Dermis blood vessel endothelial cell (primary cell): ENCODE measurements at places on chromosomes 7 and 10. TPM values are rescaled to one million over a fixed set of nuclear protein-coding genes. Genes with fewer than 3 reads are reported as not detected.

GRID1 gene
- not detected in 2 replicates for total RNA-seq

TSPAN12 gene
- total RNA-seq, result 74.5 and 83.4 TPM in 2 replicates

ELN gene
- total RNA-seq, result 4.4 and 5.4 TPM in 2 replicates

ARHGEF35 gene
- total RNA-seq, result under 0.01 and 0.23 TPM in 2 replicates

CPEB3 gene
- 1.7 and 2.5 TPM in 2 replicates for total RNA-seq

DYNC1I1 gene
- 12.0 and 15.1 TPM in 2 replicates for total RNA-seq

MARVELD1 gene
- 18.2 and 24.4 TPM in 2 replicates for total RNA-seq

LIPF gene
- not detected in 2 replicates for total RNA-seq

GBX1 gene
- total RNA-seq, result not detected in 2 replicates

ADO gene
- total RNA-seq, result 22.3 and 24.8 TPM in 2 replicates

TMEM139 gene
- total RNA-seq, result 0.14 and 0.17 TPM in 2 replicates

CHST3 gene
- 7.0 TPM in 2 replicates for total RNA-seq

ABCA13 gene
- total RNA-seq, result under 0.01 TPM in 1 of 2 replicates, not detected in the other

PKD2L1 gene
- not detected in 2 replicates for total RNA-seq

TRDMT1 gene
- 4.6 and 7.5 TPM in 2 replicates for total RNA-seq

DNA sequence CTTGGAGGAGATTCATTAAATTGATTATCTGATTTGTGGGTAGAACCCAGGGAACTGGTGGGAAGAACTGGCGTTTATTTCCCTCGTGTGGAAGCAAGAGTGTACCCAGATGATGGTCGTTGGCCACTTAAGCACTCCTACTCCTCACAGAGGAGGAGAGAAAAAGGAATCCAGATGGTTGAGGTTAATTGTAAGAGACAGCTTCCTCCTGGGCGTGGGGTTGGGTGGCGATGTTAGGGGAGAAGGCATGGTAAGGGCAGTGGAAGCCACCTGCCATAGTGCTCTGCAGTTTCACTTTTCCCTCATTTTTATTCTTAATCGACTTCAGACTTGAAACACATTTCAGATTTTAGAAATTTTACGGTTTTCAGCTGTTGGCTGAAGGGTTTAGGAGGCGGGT lies 104.1 kb downstream of the DOCK1 start:
- DNase-seq, result no peak

DNA sequence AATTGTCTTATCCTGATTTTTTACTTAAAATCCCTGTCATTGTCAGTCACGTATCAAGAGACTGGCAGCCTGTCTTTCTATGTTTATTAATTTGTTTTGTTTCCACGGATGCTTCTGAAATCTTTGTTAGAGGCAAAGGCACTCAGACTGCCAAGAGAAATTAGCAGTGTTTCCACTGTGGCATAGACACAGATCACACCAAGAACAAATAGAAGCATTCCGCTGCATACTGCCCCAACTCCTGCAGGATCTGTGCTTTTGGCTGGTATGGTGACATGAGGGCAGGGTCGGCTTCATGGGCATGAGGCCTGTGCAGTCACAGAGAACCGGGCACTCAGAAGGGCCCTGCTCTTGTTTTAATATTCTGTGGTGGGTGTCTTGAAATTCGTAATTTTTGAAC lies 18.4 kb downstream of the CLDN12 start:
- DNase-seq, result no peak

DNA sequence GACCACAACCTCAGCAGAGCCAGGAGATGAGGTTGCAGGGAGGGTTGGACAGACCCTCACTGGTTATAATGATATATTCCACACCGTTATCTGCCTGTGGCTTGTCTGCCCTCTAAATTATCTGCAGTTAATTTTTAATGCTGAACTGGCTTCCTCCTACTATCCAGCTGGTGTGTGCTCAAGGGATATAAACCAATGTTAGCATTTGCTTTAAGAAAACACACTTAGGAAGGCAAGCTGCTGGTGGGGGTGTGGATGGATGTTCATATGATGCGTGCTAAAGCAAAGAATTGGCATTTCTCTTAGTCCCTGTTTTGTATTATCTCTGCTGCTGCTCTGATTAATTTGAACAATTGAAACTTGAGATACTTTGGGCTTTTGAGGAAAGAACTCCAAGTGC lies 132.2 kb upstream of the NPVF start:
- DNase-seq, result no peak

- DNase-seq, result peak; percentile 81
Observed at GRCh38 chr7:5396999-5397663, 26.5 kb downstream of the TNRC18 start.

DNA sequence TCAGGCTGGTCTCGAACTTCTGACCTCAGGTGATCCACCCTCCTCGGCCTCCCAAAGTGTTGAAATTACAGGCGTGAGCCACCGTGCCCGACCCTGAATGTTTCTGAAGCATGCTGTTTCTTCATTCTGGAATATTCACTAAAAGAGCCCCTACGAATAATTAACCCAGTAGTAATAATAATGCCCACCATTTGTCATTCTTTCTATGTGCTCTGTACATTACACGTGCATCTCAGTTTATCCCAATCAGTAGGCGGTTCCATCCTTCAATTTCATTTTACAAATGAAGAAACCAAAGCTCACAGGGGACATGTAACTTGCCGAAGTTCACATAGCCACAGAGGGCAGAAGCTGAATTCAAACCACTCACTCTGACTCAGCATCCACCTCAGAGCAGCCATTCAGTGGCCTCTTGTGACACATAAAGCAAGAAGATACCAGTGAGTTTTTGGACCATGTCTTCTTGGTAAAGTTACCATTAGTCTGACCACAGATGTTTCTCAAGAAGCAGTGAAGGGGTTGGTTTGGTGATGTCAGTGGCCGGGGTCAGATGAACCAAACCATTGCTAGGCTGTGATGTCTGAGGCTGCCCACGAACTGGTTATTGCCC lies 71.9 kb upstream of the DUSP5 start:
- peak; percentile 46 for DNase-seq

GRCh38 chr10:73018632-73019031 lies 64.0 kb upstream of the PLA2G12B start:
- no peak for DNase-seq

DNA sequence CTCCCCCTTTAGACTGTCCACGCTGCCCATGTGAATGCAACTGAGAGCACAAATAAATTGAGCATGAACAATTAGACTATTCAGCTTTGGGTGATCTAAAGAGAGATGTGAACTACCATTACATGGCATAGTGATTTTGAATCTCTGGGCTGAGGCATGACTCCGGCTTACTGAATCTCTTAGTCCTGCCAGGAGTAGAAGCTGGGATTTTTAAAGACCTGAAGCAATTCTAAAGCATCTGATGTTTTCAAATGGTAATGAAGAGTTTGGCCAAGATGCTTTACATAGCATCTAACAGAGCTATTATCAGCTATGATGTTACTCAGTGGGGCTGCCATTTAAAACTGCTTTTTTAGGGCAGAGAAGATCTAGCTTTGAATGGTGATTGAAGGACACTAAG lies 1059.1 kb downstream of the SORCS3 start:
- no peak for DNase-seq

- DNase-seq, result no peak
Observed at GRCh38 chr10:114541081-114541796, 116.8 kb downstream of the ABLIM1 start.

GRCh38 chr7:120856621-120857352 lies 1.2 kb downstream of the TSPAN12 start:
- peak; percentile 46 for DNase-seq

DNA sequence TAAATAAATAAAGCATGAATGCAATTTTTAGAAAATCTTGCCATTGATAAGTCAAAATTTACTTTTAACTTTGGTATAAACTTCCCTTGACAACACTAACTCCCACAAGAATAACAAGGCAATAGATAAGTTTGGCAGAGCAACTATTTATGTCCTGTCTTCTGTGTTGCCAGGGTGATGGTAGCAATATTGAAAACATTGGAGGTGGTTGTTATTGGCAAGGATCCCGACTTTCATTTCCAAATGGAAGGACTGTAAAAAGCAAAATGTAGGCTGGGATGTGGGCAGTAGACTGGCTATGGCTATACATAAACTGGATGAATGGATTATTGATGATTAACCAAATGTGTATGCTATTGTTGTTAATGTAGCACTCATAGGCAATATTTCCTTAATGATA lies 134.9 kb upstream of the CACNA2D1 start:
- DNase-seq, result peak; percentile 66

GRCh38 chr10:27440021-27440420 lies 64.1 kb upstream of the RAB18 start:
- no peak for DNase-seq

GRCh38 chr10:29783201-29783947 lies 148.6 kb upstream of the SVIL start:
- DNase-seq, result peak; percentile 58

GRCh38 chr10:84826704-84827103 lies 498.3 kb downstream of the CCSER2 start:
- no peak for DNase-seq

GRCh38 chr7:136728945-136729344 lies 139.5 kb upstream of the CHRM2 start:
- DNase-seq, result no peak

DNA sequence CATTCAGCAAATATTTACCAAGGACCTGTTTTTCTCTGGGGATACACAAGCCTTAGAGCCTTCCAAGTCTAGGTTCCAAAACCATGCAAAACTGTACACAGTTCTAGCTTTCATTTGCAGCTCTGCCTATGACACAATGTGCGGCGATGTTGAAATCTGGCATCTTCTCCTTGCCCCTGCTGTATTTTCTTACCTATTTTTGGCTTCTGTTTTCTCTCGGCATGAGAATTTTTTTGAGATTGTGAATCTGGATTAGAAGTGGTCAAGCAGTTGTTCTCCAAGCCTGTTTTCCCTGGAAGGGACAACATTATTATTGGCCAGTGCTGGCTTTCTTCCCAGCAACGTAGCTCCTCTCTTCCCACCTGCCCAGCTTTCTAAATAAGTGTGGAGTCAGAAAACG lies 176.3 kb downstream of the CREB5 start:
- no peak for DNase-seq

GRCh38 chr10:86391986-86392722 lies 25.6 kb upstream of the GRID1 start:
- DNase-seq, result no peak

DNA sequence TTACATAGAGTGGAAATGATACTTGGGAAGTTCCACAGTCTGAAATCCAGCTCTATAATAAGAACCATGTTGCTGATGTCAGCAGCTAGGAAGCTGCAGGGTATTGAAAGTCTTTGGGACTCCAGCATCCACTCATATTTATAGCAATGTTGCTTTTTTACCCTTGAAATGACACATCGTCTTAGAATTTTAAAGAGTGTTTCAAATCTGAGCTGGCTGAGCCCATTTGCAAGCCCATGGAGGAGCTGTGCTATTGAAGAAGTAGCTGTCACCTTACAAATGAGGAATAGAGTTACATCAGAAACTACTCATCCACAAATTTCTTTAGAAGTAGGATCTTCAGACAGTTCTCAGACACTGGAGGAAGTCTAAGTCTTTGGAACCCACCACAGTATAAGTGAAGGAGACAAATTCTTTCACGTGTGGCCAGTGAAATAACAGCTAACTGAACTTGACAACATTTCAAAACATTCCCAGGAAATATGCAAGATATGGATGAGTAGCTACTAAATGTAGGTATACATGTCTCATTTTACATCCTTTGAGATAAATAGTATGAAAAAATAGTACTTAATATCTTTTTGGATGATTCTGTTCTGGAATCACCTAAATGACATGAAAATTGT lies 203.6 kb downstream of the ZNF365 start:
- no peak for DNase-seq

- DNase-seq, result peak; percentile 90
Observed at GRCh38 chr7:27156508-27156898, at the start of gene HOXA7. HOXA7 (minus strand) TSS chr7:27156675; CDS start chr7:27156545, 130 bp downstream.

GRCh38 chr7:33981671-33982424 lies 76.5 kb downstream of the BMPER start:
- no peak for DNase-seq

- DNase-seq, result no peak
Observed at GRCh38 chr10:18364987-18365775, 225.0 kb downstream of the CACNB2 start.

- DNase-seq, result no peak
Observed at GRCh38 chr7:40845943-40846342, 711.1 kb downstream of the SUGCT start.

GRCh38 chr7:129041142-129042085 lies 13.5 kb downstream of the TNPO3 start:
- DNase-seq, result peak; percentile 4

- no peak for DNase-seq
Observed at GRCh38 chr10:103803941-103804340, 51.4 kb downstream of the SH3PXD2A start.

- DNase-seq, result no peak
Observed at GRCh38 chr7:30965883-30966282, 2.1 kb downstream of the GHRHR start.

DNA sequence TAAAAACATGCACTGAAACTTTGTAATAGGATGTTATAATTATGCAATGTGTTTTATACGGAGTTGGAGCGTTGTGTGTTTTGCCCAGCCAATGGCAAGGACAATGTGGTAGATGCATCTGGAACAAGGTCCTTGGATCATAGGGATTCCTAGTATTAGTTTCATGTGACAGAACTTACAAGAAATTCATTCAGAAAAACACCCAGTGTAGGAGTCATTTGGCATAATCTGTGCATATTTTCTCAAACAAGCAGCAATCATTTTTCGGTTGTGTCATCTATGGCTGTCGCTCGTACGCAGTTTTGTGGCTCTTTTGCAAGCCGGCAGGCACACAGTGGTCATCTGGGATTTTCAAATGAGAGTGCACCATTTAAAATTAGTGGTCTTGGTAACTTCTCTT lies 19.8 kb downstream of the CREB5 start:
- DNase-seq, result no peak

DNA sequence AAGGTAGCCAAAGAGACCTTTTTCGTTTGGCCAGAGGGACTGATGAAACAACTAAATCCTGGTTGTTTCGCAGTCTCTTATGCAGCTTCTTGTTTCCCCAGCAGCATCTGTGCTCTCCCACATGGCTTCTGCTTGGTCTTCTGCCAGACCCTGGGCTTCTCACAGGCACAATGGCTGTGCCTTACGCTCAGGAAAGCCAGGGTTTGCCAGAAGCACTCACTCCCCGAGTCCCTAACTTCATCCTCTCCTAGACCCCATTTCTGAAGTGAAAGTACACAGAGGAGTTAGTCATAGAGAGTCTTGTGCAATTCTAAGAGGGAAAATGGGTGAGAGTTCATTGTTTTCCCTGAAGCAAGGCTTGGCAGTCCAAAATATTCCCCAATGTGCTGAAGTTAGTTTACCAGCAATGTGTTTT lies 121.7 kb downstream of the EVX1 start:
- no peak for DNase-seq

- DNase-seq, result no peak
Observed at GRCh38 chr7:359766-360361, 69.9 kb downstream of the FOXL3 start.

- DNase-seq, result peak; percentile 41
Observed at GRCh38 chr7:79622781-79623180, 169.3 kb upstream of the MAGI2 start.

GRCh38 chr7:25313526-25313925 lies 85.2 kb upstream of the NPVF start:
- no peak for DNase-seq

GRCh38 chr10:119602241-119603095 lies 5.7 kb upstream of the TIAL1 start:
- peak; percentile 66 for DNase-seq

DNA sequence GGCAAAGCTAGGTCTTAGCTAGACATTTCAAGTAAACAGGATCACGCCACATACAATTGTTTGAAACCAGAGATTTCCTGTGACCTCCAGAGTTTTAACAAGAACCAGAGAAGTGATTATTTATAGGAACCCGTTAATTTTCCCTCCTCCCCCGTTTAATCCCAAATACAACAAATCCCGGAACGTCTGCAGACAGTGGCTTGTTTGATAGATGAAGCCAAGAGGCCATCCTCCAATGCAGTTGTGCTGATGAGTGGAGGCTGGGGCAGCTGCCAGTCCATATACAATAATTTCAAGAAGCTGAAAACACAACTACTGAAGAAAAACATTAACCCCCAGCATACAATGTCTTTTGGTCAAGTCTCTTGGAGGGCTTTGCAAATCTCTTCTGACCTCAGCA lies 971.6 kb upstream of the ZNF722 start:
- DNase-seq, result no peak
